ENCODE measurements at places on chromosomes 7 and 10.

GRCh38 chr7:98509836-98510235 is 107.2 kb upstream of the NPTX2 start:
- no peak for DNase-seq

DNA sequence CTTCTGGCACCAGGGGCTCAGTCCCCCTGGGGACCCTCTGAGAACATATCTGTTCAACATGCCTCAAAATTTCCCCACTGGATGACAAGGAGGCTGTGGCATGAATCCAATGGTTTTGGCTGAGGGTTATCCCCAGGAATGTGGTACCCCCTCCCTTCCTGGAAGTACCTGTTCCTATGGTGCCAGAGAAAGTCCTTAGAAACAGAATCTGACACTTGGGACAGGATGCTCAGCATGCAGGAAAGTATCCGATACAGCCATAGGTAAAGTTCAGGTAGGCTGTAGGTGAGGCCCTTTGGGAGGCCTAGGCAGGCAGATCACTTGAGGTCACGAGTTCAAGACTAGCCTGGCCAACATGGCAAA is 42.7 kb upstream of the A1CF start:
- no peak for DNase-seq

DNA sequence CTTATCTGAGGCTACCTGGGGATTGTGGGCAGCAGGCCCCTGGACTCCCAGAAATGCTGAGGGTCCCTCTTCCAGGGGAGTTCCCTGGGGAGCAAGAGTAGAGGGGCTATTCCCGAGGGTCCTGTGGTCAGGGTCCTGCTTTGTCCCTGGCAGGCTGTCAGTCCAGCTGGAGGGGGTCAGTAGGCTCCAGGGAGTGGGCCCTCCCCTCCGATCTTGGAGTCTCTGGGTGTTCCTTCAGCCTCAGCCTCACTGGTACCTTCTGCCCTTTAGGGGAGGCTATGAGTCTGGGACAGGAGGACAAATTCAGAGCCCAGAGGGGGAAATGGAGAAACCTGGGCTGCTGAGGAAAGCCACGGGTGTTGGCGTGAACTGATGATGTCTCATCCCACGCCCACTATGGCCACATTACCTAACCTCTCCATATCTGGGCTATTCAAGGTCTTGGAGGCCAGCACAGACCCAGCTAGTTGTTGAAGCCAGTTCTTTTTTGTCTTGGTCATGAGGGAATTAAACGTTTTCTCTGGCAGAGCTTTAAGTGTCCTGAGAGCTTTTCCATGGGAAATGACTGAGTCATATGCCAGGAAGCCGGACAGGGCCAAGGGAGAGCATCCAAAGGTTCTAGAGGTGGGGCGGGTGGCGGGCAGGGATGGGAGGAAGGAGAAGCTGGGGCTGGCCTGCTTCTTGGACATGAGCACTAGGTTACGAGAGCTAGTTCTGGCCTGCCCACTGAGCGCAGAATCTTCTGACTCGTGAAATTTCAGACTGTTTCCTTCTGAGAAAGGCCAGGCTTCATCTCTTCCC is 6.2 kb downstream of the CALHM2 start:
- no peak for DNase-seq

DNA sequence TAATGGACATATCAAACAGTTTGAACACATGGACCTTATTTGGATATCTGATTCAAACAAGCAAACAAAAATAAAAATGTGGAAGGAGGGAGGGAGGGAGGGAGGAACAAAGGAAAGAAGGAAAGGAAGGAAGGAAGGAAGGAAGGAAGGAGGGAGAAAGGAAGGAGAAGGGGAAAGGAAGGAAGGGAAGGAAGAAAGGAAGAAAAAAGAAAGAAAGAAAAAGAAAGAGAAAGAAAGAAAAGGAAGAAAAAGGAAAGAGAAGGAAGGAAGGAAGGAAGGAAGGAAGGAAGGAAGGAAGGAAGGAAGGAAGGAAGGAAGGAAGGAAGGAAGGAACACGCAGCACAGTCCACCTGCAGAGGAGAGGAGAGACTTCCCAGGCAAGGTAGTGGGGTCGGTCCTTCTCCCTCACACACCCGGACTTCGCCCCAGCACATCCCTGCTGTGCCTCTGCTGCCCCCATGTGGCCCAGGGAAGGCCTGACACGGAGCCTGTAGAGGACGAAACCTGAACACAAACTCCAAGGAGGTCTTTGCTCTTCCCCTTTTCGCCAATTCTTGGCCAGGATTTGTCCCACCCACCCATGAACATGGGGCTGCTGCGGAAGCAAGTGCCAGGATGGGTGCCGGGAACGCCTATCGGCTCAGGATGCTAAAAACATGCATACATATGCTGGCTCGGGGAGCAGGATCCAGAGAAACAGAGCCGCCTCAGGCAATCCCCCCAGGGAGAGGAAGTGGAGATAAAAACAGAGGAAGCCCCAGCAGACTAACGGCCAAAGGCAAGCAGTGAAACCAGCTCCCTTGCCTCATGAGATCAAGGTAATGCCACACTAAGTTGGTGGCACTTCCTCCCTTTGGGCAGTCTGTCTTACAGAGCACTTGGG is 52.3 kb upstream of the DGKI start:
- peak; percentile 58 for DNase-seq

DNA sequence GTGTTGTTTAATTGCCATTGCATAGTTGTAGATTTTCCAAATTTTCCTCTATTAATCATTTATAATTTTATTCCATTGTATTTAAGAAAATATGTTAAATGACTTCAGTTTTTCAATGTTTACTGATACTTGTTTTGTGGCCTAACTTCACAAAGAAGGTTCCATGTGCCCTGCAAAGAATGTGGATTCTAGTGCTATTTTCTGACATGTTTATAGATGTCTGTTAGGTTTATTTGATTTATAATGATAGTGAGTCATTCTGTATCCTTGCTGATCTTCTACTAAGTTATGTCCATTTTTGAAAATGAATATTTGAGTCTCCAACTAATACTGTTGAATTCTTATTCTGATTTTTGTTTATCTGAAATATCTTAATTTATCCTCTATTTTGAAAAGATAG is 369.0 kb downstream of the MAGI2 start:
- DNase-seq, result no peak

DNA sequence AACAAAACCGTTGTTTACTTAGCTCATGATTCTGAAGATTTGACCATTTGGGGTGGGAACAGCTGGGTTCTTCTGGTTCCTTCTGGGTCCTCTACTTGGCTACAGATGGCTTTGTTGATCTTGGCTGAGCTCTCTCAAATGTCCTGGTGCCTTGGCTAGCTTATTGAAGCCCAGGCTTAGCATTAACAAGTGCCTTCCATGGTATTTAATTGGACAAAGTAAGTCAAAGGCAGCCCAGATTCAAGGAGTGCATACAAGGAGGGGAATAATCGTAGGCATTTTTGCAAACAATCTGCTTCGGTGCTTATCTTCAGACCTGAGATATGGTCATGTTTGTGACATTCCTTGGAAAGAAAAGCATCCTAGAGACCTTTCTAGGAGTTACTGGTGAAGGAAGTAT is 81.4 kb downstream of the ADCYAP1R1 start:
- no peak for DNase-seq

GRCh38 chr10:3472287-3473051 is 299.9 kb upstream of the PITRM1 start:
- peak; percentile 20 for DNase-seq

- DNase-seq, result no peak
Measured at GRCh38 chr7:113143486-113144257, 25.3 kb upstream of the SMIM30 start.

DNA sequence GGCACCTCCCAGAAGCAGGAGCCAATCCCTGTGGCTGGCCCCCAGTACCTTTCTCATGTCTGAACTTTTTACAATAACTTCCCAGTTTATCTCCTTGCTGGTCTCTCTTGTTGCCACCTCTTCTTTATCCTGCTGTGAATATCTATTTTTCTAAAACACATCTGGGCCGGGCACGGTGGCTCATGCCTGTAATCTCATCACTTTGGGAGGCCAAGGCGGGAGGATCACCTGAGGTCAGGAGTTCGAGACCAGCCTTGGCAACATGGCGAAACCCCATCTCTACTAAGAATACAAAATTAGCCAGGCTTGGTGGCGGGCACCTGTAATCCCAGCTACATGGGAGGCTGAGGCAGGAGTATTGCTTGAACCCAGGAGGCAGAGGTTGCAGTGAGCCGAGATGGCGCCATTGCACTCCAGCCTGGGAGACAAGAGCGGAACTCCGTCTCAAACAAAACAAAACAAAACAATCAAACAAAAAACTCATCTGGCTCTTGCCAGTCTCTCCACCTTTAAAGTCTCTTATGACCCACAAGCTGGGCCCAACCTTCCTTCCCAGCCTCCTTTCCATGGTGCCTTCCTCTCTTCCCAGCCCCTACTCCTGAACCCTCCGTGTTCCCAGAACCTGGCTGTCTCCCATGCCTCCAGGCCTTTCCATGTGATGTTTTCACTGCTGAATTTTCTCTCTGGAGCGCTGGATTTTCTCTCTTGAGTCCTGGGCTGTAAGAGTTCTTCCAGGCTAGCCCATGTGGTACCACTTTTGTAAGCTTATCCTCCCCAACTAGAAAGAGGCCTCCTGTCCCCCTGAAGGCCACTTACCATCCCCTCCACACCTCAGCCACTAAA is 51.3 kb downstream of the HIP1 start:
- DNase-seq, result no peak

GRCh38 chr7:75756206-75756990 is 15.6 kb downstream of the CCL26 start:
- DNase-seq, result no peak

Measured in caudate nucleus (tissue), 63 donors.